ENCODE measurements at places on chromosomes 7 and 10.

DNA sequence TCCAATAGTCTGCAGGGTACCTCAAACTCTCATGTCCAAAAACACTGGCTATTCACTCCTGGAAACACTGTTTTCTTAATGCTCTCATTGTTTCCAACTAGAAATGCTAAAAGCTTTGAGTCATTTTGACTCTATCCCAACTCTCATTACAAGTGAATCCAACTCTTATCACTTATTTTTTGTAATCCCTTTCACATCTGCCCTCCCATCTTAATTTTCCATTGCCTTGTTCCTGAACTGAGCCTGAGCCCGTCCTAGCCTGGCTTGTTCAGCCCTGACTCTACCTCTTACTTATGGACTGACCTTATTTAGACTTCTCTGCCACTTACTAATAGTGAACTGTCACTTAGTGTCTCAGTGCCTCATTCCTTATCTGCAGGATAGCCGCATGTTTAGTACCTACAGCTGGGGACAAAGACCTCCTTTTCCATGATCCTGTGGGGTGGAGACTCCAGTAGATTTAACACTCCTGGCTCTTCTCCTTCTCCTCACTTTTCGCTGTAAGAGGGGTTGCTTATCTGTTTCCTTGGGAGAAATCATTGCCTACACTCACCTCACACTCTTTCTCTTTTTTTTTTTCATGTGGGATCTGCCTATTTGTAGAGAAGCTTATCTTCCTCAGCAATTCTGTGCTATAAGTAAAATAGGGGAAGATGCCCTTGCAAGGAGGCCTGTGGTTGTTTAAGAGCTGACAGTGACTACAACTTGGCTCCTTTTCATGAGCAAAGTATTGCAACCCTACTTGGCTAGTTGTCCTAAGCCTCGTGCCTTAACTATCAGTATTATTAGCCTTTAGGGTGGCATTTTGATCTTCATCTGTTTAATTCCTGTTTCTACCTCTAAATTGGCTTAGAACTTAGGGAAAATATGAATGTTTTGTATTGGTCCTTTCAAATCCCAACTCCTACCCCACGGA is 56.4 kb downstream of the SLC16A12 start:
- DNase-seq: no peak

GRCh38 chr7:137458399-137458798 is 114.9 kb upstream of the PTN start:
- DNase-seq: no peak

DNA sequence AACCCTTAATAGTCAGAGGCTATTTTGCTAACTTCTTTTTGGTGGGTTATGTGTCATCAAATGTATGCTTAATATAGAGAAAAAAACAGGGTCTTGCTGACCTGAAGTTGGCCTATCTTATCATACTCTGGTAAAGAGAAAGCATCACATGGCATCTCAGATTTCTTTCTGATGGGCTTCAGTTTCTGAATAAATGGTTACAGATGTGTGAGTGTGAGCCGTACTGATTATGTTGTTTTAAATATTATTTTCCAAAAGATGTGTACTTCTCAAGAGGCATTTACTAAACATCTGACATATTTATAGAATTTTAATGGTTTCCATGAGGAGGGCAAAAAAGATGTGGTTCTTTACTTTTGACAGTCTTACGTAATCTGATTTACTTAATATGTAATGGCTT is 28.4 kb downstream of the BBS9 start:
- DNase-seq: no peak

DNA sequence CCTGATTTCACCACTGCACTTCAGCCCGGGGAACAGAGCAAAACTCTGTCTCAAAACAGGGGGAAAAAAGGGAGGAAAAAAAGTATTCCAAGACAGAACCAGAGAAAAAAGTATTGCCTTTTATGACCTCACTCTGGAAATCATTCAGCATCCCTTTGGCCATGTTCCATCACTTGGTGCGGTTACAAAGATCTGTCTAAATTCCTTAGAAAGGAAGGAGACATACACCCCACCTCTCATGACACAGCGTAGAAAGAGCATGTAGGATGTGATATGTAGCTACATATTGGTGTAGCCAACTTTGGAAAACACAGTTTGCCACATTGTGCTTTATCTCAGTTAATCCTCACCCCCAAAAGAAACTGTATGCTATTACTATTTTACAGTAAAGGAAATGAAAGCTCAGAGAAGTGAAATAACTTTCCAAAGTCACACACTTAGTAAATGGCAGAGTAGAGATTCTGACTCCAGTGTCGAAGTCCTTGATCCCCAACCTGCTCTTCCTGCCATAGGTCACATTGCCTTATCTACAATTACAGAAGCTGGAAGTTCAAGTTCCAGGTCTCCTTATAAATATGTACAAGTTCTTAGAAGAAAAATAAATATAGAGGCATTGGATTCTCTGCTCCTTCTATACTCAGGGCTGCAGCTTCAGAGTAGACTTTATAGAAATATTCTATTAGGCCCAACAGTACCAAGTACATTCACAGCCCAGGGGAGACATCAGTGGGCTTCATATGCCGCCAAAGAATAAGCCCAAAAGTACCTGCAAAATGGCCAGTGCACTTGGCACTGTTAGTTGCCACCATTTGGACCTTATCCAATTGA is 91.6 kb upstream of the KMT2E start:
- DNase-seq: no peak

DNA sequence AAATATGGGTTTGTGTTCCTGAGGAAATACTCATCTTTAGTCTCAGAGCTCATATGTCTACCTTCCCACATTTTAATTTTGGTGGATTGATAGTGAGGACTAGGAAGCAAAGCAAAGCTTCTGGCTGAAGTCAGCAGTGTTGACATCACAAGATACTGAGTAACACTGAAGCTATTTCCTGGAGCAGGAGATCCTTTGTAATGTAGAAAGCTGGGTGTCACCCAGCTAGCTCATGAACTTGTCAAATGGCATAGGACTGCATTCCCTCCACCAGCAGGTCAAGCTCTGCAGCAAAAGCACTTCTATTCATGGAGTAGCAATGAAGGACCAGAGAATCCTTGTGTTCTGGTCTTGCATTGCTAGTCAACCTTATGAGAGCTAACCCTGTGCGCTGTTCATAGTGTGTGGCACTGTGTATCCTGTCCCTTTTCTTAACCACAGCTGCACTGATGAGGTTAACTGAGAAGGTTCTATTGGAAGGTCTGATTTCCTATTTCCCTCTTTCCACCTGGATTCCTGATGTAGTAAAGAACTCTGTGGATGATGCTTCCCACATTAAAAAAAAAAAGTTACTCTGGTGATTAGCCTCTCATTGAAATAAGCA is 94.8 kb upstream of the ZNF804B start:
- no peak for DNase-seq

GRCh38 chr10:127937069-127937468 is 30.2 kb downstream of the PTPRE start:
- DNase-seq: no peak

DNA sequence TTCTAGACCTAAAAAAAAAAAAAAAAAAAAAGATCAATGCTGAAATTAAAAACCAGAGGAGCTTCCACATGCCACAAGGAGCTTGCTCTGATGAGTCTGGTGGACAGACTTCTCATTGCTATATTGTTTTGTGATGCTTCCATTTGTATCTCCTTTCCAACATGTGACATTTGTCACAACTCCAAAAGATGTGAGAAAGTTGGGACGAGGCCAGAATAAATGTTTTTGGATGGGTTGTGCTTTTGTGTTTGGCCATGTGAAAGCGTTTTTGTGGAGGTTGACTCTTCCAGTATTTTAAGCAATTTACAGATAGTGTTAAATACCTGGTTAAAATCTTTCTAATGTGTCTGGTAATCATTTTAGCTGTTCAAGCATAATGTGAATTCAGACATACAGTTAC is 280.1 kb downstream of the SKAP2 start:
- no peak for DNase-seq

DNA sequence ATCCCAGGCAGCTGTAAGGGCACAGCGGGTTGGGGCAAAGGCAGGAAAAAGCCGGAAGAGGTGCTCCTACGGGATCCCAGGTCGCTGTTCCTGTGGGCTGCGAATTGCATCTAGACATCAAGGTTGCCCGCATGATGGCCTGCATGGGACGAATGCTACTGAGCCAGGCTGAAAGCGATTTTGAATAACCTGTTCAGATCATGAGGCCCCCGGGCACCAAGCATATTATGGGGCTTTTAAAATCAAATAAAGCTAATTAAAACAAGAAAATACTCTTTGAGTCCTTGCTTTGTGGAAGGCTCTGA is 37.1 kb downstream of the CAMK2B start:
- no peak for DNase-seq

DNA sequence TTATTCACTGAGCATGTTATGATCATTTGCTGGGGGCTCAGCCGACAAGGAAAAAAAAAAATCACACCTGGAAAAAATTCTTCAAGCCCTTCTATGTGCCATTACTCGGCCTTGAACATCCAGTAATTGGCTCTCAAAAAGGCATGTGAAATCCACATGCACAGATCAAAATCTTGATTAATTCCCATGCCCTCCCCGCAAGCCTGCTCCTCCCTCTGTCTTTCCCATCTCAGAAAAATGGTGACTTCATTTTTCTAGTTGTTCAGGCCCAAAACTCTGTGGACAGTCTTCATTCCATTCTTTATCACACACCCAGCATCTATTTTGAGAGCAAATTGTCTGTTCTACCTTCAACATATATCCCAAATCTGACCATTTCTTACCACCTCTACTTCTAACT is 91.2 kb upstream of the FRMD4A start:
- DNase-seq: no peak

GRCh38 chr7:101896941-101897340 is 79.5 kb downstream of the CUX1 start:
- DNase-seq: no peak

GRCh38 chr10:123156078-123156477 is 1.9 kb downstream of the BUB3 start:
- DNase-seq: no peak
